Activated CD4-positive, alpha-beta T cell treated with anti-CD3 and anti-CD28 coated beads for 36 hours (primary cell): ENCODE measurements at places on chromosomes 2 and 18. TPM values are rescaled to one million over a fixed set of nuclear protein-coding genes. Genes with fewer than 3 reads are reported as not detected.

DNA sequence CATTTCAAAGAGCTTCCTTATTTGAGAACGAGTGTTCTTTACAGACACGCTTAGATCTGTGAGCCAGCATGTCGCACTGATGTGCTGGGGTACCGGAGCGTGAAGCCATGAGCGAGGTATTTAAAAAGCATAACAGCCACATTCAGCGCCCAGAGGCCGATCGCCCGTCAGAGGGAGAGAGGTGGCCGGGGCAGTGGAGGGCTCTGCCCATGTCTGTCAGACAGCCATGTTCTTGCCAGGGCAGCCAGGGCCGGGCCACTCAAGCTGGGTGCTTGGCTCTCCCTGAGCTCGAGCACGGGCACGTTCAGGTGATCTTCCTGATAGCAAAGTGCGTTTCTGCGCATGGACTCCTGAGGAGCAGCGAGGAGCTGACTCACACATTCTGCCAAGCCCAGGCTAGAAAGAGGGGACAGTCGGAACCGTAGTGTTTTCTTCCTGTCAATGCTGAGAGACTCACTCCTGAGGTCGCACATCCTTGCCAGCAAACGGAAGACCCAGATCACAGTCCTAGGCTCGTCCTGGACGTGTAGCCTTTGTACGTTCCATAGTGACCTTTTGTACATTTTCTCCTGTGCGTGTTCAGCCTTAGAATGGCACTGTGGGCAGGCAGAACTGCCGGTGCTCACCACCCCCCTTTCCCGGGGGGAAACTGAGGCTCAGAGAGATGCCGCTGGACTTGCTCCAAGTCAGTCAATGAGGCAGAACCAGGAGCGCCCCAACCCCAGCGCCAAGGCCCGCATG is 100.7 kb downstream of the NFATC1 start:
- DNase-seq: peak; percentile 3

GRCh38 chr2:168916331-168916675 is 15.2 kb downstream of the G6PC2 start:
- no peak for DNase-seq

GRCh38 chr2:214050731-214051130 is 360.1 kb upstream of the VWC2L start:
- DNase-seq: no peak

DNA sequence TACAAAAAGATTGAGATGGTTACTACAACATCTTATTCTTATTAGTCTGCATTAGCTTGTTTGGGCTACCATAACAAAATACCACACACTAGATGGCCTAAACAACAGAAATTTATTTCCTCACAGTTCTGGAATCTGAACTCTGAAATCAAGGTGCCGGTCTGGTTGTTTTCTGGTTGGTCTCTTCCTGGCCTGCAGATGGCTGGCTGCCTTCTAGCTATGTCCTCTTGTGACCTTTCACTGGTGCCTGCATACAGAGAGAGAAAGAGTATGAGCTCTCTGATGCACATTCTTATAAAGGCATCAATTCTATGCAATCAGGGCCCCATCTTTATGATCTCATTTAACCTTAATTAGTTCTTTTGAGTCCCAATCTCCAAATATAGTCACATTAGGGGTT is 696.5 kb downstream of the TDRD15 start:
- no peak for DNase-seq

DNA sequence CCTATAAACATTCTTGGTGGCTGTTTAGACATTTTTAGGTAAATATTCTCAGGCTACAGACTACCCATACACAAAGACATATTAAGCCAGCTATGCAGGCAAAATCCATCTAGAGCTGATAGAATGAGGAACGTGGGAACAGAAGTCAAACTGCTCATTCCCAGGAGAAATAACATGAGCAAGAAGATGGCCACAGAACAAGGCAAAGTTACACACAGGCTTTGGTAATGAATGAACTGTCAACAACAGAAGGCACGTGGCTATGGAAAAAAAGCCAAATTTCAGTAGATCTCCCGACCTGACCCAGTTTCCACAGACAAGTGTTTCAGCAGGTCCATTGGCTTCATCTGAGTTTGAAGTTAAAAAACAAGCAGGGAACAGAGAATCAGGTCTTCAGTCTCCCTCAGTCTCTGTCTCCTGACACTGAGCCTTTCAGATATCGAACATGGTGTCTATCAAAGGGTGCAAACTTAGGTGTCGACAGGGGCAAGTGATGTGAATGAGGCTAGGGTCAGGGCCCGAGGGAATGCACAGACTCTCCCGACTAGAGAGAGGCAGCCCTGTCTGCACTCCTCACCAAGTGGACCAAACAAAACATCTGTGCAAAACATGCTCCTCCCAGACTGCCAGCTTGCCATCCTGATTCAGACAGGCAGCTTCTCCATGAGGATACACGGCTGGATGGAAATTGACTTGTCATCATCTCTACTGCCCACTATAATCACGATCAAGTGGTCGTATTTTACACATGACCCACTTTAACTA is 25.9 kb downstream of the SIGLEC15 start:
- no peak for DNase-seq

DNA sequence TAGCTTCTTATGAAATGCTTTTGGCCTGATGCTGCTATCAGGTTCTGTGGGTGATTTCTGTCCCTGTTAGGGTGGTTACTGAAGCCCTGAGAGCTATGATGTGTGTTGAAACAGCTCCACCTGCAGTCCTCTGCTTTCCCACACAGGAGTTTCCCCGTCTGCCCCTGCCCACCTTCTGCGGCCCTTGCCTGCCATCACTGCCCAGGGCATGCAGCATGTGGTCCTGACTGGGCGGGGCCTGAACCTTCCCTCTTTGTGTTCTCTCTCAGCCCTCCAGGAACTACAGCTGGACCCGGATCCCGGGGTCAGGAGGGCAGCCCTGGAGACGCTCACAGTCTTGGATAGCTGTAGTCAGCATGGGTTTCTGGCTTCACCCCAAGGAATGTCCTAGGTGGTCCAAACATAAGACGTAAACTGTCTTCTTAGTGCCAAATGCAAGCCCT is 21.4 kb downstream of the HJURP start:
- no peak for DNase-seq

- no peak for DNase-seq
These were observed 42.4 kb downstream of the TCF7L1 start for GRCh38 chr2:85175369-85176299.

DNA sequence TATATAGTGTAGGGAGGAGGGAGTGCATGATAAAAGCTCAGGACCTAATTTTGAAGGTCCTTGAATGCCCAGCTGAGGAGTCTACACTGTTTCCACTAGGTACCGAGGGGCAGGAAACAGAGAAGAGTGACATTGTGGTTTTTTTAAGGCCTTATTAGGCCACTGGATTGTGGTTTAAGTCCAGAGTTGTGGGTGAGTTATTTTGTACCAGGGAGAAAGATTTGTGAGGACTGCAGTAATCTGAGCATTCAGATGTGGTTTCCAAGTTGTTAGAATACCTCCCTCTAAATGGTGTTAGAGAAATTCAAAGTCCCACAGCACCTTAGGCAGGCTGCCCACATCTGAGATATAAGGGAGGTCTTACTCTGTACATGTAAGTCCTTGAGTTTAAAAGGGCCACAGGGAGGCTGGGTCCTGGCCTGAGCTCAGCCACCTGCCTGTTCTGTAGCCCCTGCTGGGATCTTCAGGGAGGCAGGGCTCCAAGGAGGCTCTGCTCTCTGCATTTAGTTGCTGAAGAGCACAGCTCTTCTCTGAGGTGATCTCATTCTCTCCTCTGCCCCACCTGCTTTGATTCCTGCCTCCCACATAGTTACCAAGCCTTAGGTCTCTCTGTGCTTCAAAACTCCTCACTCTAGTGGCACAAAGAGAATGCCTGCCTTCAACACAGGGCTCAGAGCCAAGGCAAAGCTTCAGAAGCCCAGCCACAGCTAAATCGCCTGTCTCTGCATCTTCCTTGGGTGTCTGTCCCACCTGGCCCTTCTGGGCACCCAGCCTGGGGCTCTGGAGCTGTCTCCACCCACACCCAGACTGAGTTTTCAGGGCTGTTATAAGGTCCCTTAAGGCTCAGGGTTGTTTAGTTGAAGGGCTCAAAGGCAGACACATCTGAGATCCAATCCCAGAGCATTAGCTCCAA is 88.1 kb downstream of the VSNL1 start:
- no peak for DNase-seq

GRCh38 chr2:238558456-238559099 is 131.9 kb downstream of the ASB1 start:
- no peak for DNase-seq

DNA sequence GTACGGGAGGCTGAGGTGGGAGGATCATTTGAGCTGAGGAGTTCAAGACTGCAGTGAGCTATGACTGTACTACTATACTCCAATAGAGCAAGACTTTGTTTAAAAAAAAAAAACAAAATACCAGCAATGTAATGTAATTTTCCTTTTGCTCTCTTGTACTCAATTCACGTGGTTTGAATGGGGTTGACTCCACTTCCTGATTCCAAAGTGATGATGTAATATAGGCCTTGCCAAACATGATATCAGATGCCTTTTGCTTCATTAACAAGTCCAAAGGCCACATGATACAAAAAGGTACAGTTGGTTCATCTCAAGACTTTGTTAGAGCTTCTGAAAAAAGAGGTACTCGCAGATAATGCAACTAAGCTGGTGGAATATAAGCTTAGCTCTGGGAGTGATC is 321.8 kb downstream of the ZEB2 start:
- peak; percentile 16 for DNase-seq

GRCh38 chr2:99593692-99594427 is 104.0 kb upstream of the REV1 start:
- DNase-seq: no peak

GRCh38 chr18:3207565-3207964 is 12.2 kb downstream of the MYOM1 start:
- DNase-seq: peak; percentile 27

- DNase-seq: no peak
These were observed 63.0 kb upstream of the STPG4 start for GRCh38 chr2:47218066-47218581.

DNA sequence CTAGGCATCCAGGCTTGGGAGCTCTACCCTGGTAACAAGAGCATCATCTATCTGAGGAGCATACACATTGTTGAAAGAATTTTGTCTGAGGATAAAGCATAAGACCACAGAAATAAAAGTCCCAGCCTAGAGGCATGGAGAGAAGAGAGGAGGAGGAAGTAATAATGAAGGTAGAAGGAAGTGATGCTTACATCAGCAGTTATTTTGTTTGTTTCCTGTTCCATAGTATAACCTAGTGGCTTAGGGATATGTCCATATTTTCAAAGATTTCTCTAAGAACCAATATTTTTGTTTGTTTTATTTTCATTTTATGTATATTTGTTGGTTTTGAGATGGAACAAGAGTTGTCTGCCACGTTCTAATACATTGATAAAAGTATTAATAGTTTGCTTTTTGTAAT is 407.4 kb upstream of the SETBP1 start:
- no peak for DNase-seq

- DNase-seq: no peak
These were observed 99.6 kb upstream of the LHCGR start for GRCh38 chr2:48855142-48855541.

- DNase-seq: no peak
These were observed 133.3 kb upstream of the NOSTRIN start for GRCh38 chr2:168669151-168669550.

DNA sequence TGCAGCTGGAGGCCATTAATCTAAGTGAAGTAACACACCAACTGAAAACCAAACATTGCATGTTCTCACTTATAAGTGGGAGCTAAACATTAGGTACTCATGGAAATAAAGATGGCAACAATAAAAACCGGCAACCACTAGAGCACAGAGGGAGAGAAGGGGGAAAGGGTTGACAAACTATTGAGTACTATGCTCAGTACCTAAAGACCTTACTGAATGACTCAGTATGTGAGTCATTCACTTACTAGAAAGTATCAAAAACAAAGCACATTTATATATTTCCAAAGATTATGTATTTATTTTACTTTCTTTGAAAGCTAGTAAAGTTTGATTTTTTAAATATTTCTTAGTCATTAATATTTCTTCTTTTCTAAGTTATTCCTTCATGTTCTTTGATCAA is 48.9 kb downstream of the ZNF385B start:
- no peak for DNase-seq

- DNase-seq: no peak
These were observed 464.3 kb upstream of the ID2 start for GRCh38 chr2:8217468-8218030.

DNA sequence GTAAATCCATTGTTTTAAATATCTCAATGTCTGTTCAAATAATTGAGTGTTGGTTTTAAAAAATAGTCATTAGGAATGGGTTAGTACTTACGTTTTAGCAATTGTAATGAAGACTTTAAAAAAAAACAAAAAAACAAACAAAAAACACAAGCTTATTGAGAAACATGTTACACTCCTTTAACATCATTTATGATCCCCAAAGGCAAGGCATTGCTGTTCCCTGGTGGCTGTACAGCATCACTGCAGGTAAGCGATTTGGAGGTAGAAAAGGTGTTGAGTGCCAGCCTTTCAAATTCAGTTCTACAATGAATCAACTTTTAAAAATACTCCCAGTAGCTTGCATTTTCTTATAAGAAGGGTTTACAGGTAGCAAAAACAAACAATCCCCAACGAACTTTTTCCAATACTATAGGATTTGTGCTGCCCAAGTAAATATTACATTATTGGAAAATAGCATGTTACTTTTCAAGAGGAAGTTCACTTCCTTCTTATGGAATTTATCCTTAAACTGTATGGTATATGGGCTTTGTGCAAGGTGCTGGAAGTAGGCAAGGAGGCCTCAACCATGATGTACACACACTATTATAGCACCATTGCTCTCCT is 27.5 kb downstream of the CNRIP1 start:
- DNase-seq: peak; percentile 37

DNA sequence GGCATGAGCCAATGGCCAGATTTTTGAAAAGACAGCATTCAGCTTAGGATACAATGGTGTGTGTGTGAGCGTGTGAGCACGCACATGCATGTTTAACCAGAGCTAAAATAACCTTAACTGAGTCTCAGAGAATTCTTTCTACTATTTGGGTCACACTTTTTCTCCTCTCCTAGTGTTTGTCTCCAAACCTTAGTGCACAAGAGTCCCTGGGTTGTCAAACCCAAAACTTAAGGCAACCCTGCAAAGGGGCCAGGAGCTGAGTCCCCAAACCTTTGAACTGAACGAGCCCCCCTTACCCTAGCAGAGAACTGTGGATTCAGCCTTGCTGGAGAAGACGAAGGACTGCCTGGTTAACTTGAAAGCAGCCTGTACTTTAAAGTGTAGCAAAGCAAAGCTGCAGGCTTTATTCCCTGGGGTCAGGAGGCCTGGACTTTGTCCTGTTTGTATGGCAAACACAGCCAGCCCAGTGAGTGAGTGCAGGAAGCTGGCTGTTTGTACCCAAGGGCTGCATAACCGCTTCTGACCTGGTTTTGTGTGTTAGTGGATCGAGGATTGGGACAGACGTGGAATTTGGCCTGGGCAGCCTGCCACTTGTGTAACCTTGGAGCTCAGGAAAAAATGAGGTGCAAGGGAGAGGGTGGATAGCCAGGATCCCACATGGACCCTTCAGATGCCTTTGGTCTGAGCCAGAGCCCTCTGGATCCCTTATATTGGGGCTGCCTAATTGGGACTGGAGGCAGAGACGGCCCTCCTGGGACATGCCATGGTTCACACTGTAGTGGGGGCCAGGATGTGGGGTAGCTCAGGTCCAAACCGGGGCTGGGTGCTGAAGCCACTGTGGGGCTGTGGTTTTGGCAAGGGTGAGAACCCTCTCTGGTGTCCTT is 6.4 kb upstream of the PSMD1 start:
- no peak for DNase-seq

The ROCK1 gene
- total RNA-seq: 55.5 TPM

The CPSF3 gene
- 72.3 TPM for total RNA-seq

The FRZB gene
- total RNA-seq: not detected

The KRTCAP3 gene
- 5.9 TPM for total RNA-seq

The CTLA4 gene
- 121 TPM for total RNA-seq

The KANSL1L gene
- 6.0 TPM for total RNA-seq

The MLPH gene
- total RNA-seq: 0.82 TPM

The EFEMP1 gene
- total RNA-seq: not detected

The SNTG2 gene
- 0.25 TPM for total RNA-seq

The VRK2 gene
- 22.1 TPM for total RNA-seq
